ENCODE measurements at places on chromosomes 1 and 21.
A peak's percentile ranks its signal among the peaks of the same experiment; 100 is the strongest.

DNA sequence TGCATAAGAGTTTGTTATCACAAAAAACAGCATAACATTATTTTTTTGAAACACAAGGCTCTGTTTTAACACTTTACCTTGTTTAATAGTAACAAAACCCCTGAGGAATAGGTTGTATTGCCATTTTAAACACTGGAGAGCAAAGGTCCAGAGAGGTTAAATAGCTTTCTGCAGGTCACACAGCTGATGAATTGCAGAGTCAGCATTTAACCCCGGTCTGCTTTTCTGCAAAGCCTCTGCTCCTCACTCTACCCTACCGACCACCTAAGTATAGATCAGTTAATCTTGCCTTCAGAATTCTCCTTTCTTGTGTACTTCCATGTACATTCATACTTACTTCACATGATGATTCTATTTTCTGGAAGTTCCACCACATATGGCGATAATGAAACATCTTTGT is 42.0 kb downstream of the KCNJ15 start:
- no peak for DNase-seq

DNA sequence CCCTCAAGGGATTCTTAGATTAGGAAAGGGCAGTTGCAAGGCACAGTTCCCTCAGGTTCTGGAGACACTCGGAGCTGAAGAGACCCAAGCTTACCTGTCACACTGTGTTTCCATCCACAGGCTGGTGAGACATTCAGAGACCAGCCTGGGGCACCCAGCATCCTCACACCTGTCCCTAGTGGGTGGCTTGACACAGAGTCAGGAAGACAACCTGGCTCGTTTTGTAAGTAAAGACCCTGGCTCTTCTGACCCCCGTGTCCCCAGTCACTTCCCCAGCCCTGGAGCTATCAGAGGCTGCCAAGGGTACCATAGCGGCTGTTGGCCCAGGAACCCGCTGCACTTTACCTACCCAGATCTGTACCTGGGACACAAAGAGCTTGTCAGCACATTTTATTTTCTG is 409.8 kb downstream of the MATN1 start:
- DNase-seq, result no peak

DNA sequence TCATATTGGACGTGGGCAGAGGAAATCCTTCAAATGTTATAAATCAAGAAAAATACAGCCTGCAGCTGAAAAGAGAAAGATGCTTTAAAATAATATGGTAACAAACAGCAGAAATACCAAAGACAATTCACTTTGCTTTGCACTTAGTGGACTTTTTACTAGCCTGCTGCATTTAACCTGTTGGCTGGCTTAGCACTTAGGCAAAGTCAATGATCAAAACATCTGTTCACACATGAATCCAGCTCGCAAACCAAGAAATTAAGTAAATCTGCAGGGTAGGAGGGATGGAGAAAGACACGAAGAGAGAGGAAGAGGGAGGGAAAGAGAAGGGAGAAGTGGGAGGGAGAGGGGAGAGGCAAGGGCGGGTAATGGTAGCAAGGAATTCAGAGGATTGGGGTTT is 103.6 kb upstream of the RAB4A start:
- DNase-seq, result no peak

DNA sequence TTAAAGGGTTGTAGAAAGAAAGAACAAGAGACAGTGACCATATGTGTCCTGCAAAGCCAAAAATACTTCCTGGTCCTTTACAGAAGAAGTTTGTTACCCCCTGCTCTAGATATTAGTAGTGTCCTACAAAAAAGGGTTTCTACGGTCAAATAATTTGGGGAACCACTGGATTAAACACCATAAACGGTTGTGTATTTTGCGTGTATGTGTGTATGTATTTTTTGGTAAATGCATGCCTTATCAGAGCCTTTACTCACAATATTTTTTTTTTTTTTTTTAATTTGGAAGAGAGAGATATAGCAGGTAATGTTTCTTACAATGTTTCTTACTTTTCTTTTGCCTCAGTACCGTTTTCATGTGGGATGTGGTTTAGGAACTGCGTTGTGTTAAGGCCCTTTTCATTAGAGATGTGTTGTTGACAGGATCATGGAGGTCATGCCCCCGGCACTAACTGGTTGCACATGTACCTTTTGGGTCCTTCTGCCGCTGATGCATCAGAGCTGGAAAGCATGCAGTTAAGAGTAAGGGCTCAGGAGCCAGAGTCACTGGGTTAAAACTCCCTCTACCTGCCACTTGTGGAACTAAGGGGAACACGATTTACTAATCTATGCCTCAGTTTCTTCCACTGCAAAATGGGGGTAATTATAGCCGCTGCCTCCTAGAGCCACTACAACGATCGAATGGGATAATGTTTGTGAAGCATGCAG is 234.6 kb upstream of the KAZN start:
- DNase-seq, result no peak

GRCh38 chr1:5959667-5960230 is 32.5 kb downstream of the NPHP4 start:
- no peak for DNase-seq

DNA sequence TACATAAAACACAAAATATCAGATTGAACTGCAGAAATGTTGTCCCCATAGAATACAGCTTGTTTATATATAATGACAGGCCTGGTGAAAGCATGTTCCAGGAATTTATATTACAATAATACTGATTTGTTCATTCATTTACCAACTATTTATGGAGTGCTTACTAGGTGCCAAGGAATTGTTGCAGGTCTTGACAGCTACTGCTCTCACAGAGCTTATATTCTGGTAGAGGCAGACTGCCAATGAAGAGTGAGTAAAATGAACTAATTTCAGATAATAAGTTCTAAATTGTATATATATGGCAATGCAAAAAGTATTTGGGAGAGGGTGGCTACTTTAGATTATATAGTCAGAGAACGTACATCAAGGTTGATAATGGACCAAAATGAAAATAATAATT is 152.0 kb downstream of the COQ8A start:
- DNase-seq, result no peak

GRCh38 chr1:53938136-53938830 is 7.2 kb downstream of the IFT25 start:
- peak; percentile 77 for DNase-seq

- DNase-seq, result no peak
Observed at GRCh38 chr1:18069903-18070302, 37.7 kb upstream of the IGSF21 start.

DNA sequence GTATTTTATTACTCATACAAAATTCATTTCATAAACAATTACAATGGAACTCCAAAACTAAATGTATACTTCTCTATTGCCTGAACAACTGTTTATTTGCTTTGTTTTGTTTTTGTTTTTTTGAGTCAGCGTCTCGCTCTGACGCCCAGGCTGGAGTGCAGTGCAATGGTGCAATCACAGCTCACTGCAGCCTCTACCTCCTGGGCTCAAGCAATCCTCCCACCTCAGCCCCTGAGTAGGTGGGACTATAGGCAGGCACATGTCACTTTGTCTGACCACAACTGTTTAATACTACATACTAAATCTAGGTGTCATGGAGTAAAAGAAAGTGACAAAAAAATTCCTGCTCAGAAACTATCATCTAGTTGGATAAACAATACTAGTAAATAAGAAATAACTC is 49.3 kb downstream of the RAB3GAP2 start:
- no peak for DNase-seq

- no peak for DNase-seq
Observed at GRCh38 chr1:45337630-45338325, 2.2 kb upstream of the TOE1 start.

GRCh38 chr1:92968138-92969032 is 7.1 kb upstream of the DIPK1A start:
- peak; percentile 19 for DNase-seq

DNA sequence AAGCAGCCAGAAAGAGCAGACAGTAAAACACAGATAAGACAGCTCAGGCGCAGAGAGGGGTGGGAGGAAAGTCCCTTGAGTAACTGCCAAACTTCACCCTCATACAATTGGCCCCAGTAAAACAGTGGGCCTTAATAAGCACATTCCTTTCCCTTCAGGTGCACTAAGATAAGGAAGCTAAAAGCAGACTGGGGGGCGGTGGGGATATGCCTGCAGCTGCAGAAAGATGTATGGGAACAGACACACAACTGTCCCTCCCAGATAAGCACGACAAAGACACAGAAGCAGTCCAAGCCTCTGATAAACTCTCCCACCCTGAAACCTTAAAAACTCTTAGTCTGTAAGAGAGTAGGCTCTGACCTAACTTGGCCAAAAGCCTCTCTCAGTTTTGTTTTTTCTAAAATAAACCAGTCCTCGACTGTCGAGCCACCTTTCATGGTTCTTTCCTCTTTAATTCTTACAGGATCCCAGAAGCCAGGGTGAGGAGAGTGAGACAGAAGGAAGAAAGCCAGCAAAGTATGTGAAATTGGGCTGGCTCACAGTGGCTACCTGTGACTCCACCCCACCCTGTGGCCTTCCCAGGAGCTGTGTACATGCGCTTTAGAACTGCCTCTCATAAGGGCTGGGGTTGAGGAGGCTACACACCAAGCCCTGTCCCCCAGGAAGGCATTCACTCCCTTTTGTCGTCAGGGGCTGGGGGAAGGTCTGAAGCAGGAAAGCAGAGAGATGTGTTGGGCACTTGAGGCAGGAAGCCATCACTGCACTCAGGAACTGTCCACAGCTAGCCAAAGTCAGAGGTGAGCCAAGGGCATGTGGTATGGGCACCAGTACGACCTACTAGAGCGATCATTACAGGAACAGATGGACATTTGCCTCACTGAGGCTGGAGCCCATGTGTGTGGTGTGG is 4.6 kb downstream of the PGLYRP4 start:
- DNase-seq, result no peak

GRCh38 chr1:221276896-221277409 is 397.7 kb downstream of the HLX start:
- DNase-seq, result peak; percentile 23

DNA sequence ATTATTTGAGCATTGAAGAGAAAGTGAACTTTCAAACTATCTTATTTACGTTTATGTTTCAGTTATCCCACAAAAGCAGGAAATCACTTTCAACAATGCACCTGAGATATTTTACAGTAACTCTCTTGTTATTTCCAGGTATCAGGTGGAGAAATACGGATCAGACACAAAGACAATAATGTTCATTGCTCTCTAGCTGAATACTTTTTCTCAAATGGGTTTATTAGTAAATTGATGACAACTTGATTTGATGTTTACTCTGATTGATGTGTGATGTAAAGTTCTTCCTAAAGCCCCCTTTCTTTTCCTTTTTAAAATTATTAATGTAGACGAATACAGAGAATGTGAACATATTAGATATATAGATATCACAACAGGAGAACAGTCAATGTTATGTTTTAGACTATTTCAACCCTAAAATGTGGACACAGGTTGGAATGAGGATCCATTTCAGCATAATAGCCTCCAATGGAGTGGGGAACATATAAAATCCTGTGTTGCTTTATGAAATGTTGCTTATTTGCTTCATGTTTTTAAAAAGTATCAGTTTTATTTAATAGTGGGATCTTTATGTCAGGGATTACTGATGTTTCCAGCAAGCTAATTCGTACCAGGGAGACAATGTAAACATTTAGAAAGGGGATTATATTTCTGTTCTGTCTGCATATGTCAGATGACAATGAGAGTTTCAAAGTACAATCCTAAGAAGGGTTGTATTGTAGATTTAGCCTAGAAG is 1522.3 kb upstream of the TPTE start:
- no peak for DNase-seq

DNA sequence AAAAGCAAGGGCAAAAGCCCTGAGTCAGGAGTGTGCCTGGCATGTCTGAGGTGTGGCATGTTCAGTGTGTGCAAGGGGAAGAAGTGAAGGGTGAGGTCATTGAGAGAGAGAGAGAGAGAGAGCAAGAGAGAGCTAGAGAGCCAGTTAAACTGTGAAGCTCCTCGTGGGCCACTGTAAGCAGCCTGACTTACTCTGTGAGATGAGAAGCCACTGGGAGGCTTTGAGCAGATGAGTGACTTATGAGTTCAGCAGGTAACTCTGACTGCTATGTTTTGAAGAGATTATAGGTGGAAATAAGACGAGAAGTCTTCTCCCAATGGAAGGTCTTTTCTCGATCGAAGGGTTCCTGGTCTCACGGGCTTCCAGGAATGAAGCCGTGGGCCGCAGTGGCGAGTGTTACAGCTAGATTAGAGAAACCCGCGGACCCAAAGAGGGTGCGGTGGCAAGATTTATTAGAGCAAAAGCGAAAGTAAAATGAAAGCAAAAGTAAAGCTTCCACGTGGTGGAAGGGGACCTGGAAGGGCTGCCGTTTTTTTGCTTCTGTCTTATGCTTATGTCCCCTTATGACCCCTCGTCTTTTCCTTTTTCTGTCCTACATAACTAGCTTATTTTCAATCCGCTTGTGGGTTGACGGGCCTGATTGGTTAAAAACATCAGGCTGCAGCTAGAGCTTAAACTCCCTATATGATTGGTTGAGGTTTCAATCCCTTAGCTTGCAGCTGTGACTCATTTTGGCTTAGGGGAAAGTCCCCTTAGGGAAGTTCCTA is 323.1 kb upstream of the FAM78B start:
- DNase-seq, result peak; percentile 3

DNA sequence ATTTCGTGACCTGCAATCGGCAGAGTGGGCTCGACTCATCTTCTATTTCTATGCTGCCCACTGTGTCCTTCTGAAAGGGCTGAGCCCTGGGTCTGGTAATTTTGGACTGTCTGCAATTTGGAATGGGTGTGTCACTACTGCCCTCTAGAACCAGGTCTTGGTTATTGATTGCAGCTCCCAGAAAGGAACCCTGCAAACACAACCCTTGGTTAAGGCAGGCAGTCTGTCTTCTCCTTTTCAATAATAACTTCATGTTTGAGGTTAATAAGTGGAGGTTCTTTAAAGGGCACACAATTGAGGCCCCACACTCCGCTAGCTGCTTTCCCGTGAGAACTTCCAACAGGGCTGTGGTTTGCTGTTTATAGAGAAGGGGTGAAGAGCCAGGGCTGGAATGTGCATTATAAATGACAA is 79.9 kb upstream of the LYST start:
- DNase-seq, result peak; percentile 91

GRCh38 chr1:31954607-31955283 is 16.6 kb upstream of the PTP4A2 start:
- peak; percentile 99 for DNase-seq

GRCh38 chr1:193767886-193768285 is 581.5 kb upstream of the B3GALT2 start:
- DNase-seq, result no peak

GRCh38 chr1:224791362-224791941 is 138.0 kb upstream of the DNAH14 start:
- no peak for DNase-seq
